ENCODE measurements at places on chromosomes 7 and 10.
A peak's percentile ranks its signal among the peaks of the same experiment; 100 is the strongest.

- DNase-seq, result no peak
These were observed 188.6 kb upstream of the GDF10 start for GRCh38 chr10:47111329-47111862.

DNA sequence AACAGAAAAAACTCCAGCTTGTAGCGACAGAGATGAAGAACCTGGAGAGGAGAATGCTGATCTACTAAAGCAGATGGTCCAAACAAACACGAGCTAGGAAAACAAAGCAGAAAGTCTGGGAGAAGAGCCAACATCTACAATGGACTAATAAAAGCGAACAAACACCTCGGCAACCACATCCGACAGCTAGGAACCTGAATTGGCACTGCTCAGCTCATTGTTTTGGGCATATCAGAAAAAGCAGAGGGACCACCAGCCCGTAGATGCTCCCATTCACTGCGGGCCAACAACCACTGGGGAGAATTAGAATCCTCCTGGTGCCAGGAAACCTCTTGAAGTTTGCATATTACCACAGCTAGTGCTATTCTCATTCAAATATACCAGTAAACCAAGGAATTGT lies 204.7 kb downstream of the NXPH1 start:
- DNase-seq, result no peak

DNA sequence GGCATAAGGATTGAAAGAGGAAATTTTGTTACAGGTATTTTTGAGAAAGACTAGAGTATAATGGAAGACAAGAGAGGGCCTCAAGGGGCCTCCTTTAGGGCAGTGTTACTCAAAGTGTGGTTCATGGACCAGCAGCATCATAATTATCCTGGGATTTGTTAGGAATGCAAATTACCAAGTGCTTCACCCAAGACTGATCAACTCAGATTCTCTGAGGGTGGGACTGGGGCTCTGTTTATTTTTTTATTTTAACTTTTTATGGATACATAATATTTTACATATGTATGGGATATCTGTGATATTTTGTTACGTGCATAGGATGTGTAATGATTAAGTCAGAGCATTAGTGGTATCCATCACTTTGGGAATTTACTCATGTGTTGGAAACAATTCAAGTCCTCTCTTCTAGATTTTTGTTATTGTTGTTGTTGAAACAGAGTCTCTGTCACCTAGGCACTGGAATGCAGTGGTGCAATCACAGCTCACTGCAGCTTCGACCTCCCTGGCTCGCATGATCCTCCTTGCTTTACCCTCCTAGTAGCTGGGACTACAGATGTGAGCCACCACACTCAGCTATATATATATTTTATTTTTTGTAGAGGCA lies 2.2 kb upstream of the KCTD7 start:
- DNase-seq, result no peak

- no peak for DNase-seq
These were observed 25.3 kb downstream of the BCAP29 start for GRCh38 chr7:107605218-107605815.

- no peak for DNase-seq
These were observed 117.9 kb upstream of the KLF6 start for GRCh38 chr10:3902809-3903410.

- DNase-seq, result no peak
These were observed 171.1 kb downstream of the GRM3 start for GRCh38 chr7:86814661-86815379.

GRCh38 chr10:105161767-105162166 lies 520.7 kb downstream of the SORCS3 start:
- DNase-seq, result no peak

- no peak for DNase-seq
These were observed 160.5 kb downstream of the AOAH start for GRCh38 chr7:36563706-36564327.

DNA sequence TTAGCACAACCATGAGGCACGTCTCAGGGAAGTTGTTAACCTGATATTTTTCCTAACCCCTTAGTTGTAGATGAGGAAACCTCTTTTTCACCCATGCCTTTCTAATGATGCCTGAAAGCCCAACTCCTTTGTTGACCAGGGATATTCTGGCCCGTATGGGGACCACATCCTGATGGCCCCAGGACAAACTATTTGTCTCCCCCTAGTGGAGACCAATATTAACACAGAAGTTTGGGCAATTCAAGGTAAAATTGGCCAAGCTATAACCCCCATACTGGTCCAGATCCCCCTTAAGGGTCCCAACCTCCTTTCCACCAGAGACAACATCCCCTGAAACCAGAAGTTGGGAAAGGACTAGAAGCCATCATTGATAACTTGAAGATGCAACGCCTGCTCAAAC lies 893.3 kb downstream of the SORCS1 start:
- DNase-seq, result no peak

- no peak for DNase-seq
These were observed 13.5 kb upstream of the SFMBT2 start for GRCh38 chr10:7424315-7424714.

GRCh38 chr10:8050556-8051108 lies 3.9 kb upstream of the GATA3 start:
- DNase-seq, result no peak

GRCh38 chr7:111666260-111666659 lies 104.0 kb upstream of the IMMP2L start:
- no peak for DNase-seq

DNA sequence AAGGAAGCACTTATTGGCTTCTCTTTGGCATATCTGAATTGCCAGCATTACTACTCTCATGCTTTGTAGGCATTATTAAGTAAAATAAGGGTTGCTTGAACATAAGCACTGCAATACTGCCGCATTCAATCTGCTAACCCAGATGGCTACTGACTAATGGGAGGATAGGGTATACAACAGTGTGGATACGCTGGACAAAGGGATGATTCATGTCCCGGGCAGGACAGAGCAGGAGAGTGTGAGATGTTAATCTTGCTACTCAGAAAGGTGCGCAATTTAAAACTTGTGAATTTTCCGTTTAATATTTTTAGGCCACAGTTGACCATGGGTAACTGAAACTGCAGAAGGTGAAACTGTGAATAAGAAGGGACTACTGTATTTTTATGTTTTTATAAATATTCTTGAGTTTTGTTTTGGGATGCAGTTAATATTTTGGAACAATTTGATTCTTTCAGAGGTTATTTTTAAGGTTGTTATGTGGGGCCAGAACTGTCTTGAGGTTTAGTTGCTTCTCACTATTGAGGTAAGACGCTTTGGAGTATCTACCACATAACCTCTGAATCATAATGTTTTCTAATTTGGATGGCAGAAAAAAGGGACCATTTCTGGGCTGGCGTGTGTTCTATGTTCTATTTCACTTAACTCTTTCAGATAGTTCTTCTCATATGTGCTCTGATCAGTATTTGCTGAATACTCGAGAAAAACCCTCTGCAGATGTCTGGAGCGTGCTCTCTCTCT lies 75.7 kb upstream of the SYPL1 start:
- no peak for DNase-seq

DNA sequence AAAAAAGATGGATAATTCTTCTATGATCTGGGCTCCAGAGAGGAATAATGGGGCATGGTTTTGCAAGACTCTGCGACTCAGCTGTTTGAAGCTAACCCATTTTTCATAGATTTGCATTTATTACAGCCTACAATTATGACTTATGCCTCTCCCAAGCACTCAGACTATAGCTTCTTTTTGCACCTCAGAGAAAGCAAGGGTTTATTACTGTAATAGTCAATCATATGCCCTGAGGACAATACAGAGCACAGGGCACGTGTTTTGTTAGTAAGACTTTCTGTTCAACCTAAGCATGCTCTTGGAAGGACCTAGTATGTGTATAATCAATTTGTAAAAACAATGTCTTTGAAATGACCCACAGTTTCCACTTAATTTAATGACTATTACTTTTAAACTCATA lies 221.2 kb downstream of the PARD3 start:
- no peak for DNase-seq

GRCh38 chr10:6269953-6270867 lies 67.5 kb downstream of the PFKFB3 start:
- peak; percentile 32 for DNase-seq

DNA sequence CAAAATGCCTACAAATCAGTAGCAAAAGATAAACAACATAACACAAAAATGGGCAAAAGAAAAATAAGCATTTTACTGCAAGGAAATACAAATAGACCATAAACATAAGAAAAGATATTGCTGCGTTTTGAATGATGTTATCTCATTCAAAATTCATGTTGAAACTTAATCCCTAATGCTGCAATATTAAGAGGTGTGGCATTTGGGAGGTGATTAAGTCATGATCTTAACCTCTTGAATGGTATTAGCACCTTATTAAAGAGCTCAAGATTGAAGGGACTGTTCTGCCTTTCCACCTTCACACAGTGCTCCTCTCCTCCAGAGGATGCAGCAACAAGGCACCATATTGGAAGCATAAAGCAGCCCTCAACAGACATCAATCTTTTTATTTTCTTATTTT lies 12.4 kb upstream of the TNKS2 start:
- DNase-seq, result no peak

- no peak for DNase-seq
These were observed 170.9 kb upstream of the AOAH start for GRCh38 chr7:36895192-36895591.

- DNase-seq, result no peak
These were observed 61.1 kb upstream of the PCGF5 start for GRCh38 chr10:91159254-91159783.

DNA sequence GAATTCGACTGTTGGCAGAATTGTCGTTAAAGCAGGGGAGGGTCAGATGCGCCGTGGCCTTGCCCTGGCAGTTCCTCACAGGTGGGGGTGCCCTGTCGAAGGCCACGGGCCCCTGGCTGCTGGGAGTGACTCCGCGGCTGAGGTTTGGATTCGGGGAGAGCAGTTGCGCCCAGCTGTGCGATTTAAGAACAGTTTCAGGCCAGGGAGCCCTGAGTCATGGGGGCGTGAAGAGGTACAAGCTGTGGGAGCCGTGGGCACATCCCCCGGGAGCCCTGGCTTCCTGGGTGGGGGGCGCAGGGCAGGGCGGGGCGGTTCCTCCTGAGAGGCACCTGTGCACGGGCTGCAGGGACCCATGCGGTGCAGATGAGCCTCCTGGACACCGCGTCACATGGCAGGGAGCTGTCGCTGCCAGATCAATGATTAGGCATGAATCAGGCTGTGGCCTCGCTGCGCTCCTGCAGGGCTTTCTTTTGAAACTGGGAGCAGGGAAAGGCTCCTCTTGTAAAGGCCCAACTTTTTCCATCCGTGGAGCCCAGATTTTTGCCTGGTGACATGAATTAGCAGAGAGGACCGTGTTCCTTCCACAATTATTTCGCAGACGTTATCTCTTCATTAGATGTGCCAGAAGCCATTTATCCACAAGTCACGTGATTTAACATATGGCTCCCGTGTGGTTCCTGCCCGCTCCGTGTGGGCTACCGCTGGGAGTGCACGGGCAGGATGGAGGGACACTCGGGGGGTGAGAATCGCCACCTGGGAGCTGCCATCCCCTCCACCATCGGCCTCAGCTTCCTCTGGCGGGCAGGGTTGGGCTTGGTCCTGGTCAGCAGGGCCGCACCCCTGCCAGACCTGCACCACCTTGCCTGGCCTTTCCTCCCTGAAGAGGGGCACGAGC lies 918 bp downstream of the PWWP2B start:
- no peak for DNase-seq

- DNase-seq, result no peak
These were observed 23.4 kb downstream of the ZPBP start for GRCh38 chr7:50069613-50070012.

DNA sequence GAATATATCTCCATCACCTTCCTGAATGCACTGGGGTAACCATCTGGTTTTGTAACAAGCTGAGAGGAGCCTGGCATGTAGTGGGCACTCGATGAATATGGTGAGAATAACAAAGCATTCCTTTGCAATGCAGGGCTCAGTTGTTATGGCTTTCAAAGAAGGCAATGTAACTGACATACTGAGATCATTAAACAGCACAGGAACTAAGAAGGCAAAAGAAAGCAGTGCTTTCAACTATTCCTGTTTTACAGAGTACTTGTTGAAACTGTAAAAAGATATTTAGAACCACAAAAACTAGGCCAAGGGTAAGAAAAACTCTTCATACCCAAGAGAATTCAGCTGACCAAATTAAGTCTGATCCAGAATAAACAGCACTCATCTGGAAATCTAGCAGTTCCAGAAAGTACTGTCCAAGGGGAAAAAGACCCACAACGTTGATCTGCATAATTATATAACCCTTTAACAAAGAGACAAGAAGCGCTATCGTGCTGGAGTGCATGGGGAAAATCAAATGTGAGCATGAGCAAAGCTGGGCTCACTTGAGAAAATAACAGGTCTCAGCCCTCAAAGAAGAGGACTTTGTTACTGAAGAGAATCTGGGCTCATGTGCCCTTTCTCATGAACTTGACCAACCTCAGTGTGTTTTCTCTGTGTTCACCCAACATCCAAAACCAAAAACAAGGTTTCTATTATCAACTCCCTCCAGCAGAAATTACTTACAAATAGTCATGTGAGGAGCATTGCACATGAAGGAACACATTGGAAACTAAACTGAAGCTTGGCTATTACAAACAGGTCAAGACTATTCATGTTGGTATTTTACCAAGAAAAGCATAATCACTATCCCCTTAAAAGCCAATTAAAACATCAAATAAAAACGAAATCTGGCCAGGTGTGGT lies 116.2 kb downstream of the AVL9 start:
- no peak for DNase-seq

DNA sequence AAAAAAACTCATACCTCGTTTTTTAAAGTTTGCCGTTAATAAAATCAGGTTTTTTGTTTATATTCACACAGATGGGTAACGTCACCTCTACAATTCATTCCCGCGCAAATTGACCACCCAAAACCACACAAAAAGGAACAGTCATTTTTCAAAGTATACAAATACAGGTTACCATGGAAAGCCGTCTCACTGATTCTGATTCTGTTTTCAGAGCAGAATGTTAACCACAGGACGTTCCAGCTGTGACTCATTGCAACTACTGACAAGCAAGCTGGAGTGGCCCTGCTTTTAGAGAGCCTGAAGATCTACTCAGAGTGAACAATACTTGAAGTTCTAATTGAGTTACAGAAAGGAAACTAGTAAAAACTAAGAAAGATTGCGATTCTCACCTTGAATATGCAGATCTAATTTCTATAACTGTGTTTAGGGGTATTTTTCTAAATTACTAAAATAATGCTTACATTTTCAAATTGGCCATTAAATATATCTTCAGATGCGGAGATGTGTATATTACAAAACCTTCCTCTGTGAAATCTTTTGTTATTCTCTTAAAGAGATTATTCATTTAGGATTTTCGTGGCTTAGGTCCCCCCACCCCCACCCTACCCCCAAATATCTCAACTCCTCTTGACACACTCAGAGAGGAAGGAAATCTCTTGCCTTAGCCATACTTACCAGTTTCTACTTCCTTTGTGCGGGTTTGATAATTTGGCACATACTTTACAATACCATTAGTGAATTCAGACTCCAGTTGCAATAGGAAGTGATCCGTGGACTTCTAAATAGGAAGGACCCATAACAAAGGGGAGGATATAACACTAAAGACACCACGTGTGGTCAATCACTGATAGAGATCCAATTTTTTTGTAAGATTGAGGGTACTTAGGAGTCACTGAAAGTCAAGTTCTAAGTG lies 106.0 kb downstream of the CUBN start:
- peak; percentile 41 for DNase-seq

DNA sequence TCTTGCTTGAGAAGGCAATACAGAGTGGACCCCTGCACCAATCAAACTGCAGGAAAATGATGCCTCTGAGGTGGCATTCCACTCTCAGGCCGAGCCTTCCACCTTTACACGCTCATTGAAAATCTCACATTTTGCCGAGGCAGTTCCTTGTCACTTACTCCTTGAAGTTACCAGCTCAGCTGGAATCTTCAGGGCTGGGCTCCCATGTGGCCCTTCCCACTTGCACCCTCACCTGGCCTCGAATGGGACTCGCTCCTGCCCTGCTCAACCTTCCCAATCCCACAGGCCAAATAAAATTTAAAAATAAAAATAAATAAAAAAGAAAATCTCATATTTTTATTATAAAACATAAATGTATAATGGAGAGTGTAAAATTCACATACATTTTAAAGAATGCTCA lies 790.7 kb upstream of the COBL start:
- no peak for DNase-seq
